Activated naive CD8-positive, alpha-beta T cell treated with anti-CD3 and anti-CD28 coated beads for 36 hours (primary cell): ENCODE measurements at places on chromosomes 6 and 20. TPM values are rescaled to one million over a fixed set of nuclear protein-coding genes. Genes with fewer than 3 reads are reported as not detected.

DYNLT1 gene
- 70.9 TPM for total RNA-seq

KCNG1 gene
- 1.2 TPM for total RNA-seq

CDSN gene
- not detected for total RNA-seq

ARFGEF3 gene
- 1.7 TPM for total RNA-seq

SLC32A1 gene
- total RNA-seq = not detected

DNA sequence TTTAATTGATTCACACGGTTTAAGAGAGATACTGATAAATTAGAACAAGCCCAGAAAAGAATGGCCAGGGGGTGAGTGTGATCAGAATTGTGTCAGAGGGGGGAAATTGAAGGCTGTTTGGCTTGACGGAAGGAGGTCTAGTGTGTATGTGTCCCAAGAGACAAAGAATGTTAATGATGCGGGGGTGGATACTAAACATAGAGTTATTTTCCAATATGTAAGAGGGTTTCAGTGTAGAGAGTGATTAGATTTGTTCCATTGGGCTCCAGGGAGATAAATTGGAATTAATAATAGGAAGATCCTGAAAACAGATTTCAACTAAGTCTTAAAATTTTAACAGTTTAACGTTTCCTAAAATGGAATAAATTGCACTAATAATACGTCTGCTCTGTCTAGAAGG, 38.1 kb upstream of the UTRN start:
- H3K4me1 ChIP-seq = peaks cover 18% of the 10 kb centered on the region
- H3K27me3 ChIP-seq = peaks cover 3% of the 10 kb centered on the region
- no peak for DNase-seq

- peak overlapping the region; percentile 74 for H3K4me3 ChIP-seq
- no peaks in the 10 kb centered on the region for H3K27me3 ChIP-seq
- H3K4me1 ChIP-seq = peaks cover 84% of the 10 kb centered on the region
- DNase-seq = peak; percentile 79
Observed at GRCh38 chr6:159094444-159095252, 49.9 kb upstream of the TAGAP start.

DNA sequence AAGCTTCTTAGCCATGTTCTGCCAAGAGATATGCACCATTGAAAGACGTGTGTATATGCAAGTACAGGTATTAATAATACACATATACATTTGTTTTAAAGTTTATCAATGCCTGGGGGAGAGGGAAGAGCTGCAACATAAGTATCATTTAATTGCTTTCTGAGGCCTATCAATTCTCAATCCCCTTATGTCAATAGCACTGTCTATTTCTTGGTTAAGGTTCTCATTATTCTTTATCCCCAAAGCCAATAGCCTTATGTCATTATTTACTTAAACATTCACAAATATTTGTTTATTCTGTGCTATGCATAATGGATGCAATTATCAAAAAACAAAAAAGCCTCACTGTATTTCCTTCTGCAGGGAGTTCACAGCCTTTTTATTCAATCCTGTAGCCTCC, 350.3 kb upstream of the KCNQ5 start:
- DNase-seq = no peak
- H3K27ac ChIP-seq = no peak overlapping the region
- no peaks in the 10 kb centered on the region for H3K4me1 ChIP-seq
- no peak overlapping the region for H3K4me3 ChIP-seq
- H3K27me3 ChIP-seq = no peaks in the 10 kb centered on the region

GRCh38 chr6:121901432-121901831, 466.0 kb downstream of the GJA1 start:
- no peak overlapping the region for H3K4me3 ChIP-seq
- H3K36me3 ChIP-seq = no peaks in the 10 kb centered on the region

DNA sequence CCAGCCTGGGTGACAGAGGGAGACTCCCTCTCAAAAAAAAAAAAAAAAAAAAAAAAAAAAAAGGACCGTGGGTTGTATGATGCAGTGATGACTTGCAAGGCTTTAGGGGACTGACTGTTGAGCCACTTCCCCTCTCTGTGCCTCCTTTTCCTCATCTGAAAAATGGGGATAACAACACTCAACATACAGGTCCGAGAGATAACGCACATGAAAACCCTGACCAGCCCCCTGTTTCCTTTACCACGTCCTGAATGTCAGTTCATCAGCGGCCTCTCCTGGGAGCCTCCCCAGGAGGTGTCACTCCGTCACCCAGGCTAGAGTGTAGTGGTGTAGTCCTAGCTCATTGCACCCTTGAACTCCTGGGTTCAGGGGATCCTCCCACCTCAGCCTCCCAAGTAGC, 3.9 kb downstream of the SLA2 start:
- no peaks in the 10 kb centered on the region for H3K27me3 ChIP-seq
- DNase-seq = no peak

DNA sequence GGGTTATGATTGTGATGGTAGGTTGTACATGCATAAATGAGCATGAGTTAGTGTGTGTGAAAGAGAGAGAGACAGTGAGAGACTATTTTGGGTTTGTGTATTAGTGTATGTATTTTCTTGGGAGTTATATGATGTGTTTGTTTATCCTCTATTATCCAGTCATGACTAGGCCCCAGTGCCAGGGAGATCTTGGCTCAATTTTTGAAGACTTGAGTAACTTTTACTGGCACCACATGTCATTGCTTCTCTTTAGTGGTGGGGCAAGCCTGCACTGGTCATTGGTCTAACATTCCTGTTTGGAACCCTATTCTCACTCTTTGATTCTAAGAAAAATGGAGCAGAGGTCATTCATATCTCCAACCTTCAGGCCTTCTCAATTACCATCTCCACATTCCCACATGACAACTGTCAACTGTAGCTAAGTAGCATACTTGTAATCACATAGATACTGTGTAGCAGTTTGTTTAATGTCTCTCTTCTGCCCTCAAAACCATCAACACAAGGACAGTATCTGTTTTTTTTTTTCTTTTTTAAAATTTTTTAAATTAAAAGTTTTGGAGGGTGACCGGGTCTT, 8.8 kb downstream of the L3MBTL1 start:
- peaks cover 3% of the 10 kb centered on the region for H3K4me1 ChIP-seq
- peaks cover 7% of the 10 kb centered on the region for H3K36me3 ChIP-seq
- H3K27me3 ChIP-seq = peaks cover 5% of the 10 kb centered on the region
- no peak for DNase-seq
- H3K4me3 ChIP-seq = no peak overlapping the region
- no peak overlapping the region for H3K27ac ChIP-seq
